ENCODE measurements at places on chromosomes 3 and 15.

DNA sequence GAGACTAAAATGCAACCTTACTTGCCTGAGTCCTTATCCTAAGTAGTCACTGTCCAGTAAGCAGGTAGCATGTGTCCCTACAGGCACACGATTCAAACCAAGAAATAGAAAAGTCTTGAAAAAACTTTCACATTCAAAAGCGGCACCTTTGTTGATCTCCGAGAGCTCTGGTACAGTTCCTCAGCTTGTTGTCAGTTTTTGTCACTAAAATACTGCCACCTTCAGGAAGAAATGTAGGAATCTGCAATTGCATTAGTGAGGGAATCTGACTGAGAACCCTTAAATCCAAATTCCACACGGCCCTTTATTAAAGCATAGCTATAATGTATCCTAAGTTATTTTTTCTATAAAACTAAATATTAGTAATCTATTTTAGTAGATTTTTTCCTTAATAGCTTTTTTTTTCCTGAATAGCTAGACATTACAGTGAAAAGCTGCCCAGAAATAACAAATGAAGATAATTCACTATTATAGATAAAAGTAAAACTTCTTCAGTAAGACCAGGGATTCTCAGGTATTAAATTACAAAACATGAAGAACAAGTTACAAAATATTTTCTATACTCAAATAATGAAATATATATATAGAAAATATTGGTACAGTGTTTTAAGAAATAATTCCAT is 44.0 kb downstream of the CCDC54 start:
- peak; percentile 79 for DNase-seq

- DNase-seq: peak; percentile 92
Observed at GRCh38 chr3:143507735-143508580, 340.3 kb downstream of the SLC9A9 start.

- no peak for DNase-seq
Observed at GRCh38 chr3:176927280-176927679, 270.0 kb downstream of the TBL1XR1 start.

GRCh38 chr15:78831229-78832207 is 20.3 kb upstream of the ADAMTS7 start:
- no peak for DNase-seq

DNA sequence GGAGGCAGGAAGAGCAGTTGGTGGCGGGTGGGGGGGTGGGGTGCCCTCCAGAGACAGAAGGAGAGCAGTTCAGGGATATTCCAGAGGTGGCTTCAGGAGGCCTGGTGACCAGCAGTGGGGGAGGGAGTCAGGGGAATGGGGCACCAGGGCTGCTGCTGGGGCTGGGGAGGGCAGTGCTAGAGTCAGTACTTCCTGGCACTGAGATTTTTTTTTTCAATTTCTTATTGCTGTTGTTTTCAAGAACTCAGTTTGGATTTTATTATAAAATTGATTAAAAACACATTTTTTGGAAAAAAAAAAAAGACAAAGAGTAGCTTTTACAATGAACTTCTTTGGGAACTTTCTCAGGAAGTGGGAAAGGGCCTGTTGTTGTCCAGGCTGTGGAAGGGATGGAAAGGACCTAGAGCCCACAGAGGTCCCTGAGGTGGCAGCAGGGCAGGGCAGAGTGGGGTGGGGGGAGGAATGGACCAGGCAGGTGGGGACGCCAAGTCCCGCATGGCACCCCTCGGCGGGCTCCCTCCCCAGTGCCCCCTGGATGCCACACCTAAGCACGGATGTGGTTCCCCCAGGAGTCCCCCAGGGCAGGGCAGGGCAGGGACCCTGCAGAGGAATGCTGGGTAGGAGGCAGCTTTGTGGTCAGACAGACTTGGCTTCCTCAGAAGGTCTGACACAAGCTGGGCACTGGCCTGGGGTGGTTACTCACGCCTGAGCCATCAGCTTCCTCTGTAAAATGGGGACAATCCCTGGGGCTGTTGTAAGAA is 8.5 kb upstream of the ANPEP start:
- peak; percentile 82 for DNase-seq

GRCh38 chr3:72190050-72190449 is 405.1 kb upstream of the PROK2 start:
- DNase-seq: no peak

GRCh38 chr3:12229146-12229851 is 59.6 kb upstream of the PPARG start:
- no peak for DNase-seq

GRCh38 chr3:186185194-186185787 is 76.4 kb upstream of the ETV5 start:
- DNase-seq: no peak

- DNase-seq: no peak
Observed at GRCh38 chr15:87733541-87733941, 523.0 kb downstream of the NTRK3 start.

- DNase-seq: no peak
Observed at GRCh38 chr3:42670670-42671069, 14.7 kb upstream of the KLHL40 start.

DNA sequence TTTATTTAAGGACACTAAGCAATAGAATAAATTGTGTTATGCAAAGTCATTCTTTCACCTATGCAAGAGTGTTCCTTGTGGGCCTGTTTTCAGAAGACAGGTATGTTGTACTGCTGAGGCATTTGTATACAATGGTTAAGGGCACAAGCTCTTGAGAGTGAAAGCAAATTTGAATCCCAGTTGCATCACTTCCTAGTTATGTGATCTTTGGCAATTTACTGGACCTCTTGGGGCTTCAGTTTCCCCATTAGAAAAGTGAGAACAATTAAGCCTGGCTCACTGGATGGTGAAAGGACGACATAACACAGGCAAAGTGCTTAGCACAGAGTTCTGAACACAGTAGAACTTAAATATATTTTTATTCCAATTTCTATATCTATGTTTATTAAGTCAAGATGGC is 117.4 kb downstream of the EFHB start:
- DNase-seq: no peak

GRCh38 chr3:99753268-99753975 is 64.2 kb upstream of the CMSS1 start:
- peak; percentile 88 for DNase-seq

- DNase-seq: no peak
Observed at GRCh38 chr3:27049792-27050191, 319.4 kb downstream of the NEK10 start.

DNA sequence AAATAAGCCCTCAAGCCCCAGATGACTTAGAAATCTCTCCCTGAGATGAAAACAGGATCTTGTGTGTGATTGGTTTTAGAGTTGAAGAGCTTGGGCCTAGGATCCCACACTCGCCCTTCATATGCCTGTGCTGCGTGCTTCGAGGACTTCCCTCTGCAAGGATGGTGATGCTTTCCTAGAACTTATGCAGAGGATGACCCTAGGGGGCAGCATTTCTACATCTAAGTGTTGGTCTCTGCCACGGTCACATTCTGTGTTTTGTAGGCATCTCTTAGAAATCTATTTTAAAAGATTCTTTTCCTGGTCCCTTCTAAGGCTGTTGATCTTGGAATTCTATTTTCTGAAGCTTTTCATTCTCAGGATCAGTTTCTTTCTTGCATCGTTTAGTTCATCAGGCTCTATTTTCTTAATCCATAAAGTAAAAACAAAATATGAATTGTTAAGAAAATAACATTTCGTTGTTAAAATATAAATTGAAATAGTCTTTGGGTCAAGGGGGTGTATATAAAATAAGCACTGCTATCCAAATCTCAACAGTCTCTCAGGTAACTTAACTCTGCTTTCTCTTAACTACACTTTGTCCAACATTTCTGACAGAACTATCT is 45.7 kb downstream of the WDR76 start:
- peak; percentile 81 for DNase-seq

DNA sequence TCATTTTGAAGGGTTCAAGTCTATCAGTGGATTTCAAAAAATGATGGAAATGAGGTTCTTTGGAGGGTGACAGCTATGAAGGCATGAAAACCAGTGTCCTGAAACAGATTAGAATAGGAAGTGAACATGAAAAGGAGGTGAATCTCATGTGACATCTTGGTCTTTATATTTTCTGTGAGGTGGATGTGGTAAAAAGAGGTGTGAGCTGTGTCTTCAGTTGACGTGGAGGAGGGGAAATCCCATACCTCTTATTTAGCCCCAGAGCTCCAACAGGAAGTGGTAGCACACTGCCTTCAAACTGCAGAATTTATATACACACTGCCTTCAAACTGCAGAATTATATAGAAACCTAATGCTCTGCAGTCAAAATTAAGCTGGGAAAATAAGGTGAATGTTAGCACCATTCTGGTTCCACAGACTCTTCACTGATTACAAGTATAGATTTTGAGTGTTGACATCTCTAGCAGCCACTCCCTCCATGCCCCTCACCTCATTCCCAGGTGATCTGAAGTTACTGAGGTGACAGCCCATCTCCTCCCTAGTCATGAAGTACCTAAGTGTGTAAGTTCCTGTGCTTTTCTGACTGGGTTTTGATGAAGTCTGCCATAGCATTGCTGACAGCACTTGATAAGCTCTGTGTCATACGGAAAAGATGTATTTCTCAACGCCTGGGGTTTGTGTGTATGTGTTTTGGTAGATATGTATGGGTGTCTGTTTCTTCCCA is 2.7 kb downstream of the RAB8B start:
- no peak for DNase-seq

GRCh38 chr15:59282515-59283337 is 76.1 kb downstream of the LDHAL6B start:
- DNase-seq: no peak

GRCh38 chr3:78791753-78792152 is 976.0 kb downstream of the ROBO1 start:
- no peak for DNase-seq

DNA sequence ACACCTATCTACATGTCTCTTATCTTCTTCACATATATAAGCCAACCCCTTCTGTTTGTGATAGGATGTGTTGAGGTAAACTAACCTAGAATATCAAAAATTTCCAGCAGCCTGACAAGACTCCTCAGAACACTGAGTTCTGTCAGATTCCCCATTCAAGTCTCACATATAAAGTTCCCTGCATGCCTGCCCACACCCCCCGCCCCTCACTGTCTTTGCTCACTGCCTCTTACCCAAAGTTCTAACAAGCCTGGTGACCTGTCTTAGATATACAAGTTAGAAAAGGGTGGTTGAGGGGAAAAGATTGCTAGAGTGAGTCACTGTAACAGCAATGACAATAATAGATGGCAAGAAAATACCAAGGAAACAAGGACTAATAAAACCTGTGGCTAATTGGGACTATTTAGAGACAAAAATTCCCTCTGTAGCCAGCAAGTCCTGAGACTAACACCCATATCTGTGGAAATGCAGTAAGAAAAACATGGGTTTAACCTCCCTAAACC is 40.1 kb downstream of the FBXO22 start:
- DNase-seq: peak; percentile 12

DNA sequence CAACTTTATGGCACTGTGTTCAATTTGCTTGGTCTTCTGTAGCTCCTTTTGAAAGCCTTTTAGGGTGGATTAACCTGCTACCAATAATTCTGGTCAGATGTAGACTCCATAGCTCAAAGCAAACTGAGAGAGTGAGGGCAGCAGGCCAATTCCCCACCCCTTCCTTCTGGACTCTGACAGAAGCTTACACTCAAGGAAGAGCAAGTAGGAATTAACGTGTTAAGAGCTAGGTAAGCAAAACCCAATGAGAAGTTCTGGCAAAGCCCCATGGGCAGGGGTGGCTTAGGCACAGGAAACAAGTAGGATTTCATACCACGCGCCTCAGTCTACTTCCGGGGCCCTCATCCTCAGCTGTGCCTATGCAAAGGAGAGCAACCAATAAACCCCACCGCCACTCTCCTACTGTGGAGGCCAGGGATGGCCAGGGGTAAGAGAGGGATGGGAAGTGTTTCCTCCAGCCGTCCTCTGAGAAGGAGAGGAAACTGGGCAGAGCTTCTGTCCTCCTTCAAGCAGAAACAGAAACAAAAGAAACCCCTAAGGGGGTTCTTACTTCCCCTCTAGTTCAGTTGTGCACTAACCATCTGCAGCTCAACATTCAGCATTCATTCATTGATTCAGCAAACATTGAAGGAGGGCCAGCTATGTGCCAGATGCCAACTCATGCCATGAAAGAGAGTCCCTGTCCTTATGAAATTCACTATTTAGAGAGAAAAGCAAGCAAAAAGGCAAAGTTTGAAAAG is 12.6 kb downstream of the CCR5 start:
- no peak for DNase-seq

DNA sequence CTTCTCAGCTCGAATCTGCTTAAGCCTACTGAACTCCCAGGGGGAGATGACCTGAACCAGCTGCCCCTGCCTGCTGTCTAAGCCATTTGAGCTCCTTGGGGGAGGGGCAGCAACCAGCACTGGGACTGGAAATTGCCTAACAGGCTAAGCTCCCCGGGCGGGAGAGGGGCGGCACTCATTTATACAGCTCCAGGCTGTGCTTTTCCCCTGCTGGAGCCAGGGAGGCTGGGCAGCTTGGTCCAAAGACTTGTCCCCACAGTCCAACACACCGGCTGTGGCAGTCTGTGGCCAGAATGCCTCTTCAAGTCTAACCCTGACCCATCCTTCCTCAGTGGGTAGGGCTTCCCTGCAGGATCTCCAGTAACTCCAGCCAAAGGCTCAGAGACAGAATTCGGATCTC is 1241.5 kb downstream of the ROBO2 start:
- DNase-seq: no peak

- DNase-seq: no peak
Observed at GRCh38 chr3:82973791-82974190, 1212.3 kb upstream of the GBE1 start.

- DNase-seq: peak; percentile 57
Observed at GRCh38 chr3:175729466-175729865, 870.3 kb downstream of the NAALADL2 start.

GRCh38 chr3:195246581-195246995 is 24.4 kb downstream of the XXYLT1 start:
- DNase-seq: no peak

- no peak for DNase-seq
Observed at GRCh38 chr3:14332392-14332791, 70.0 kb upstream of the SLC6A6 start.

DNA sequence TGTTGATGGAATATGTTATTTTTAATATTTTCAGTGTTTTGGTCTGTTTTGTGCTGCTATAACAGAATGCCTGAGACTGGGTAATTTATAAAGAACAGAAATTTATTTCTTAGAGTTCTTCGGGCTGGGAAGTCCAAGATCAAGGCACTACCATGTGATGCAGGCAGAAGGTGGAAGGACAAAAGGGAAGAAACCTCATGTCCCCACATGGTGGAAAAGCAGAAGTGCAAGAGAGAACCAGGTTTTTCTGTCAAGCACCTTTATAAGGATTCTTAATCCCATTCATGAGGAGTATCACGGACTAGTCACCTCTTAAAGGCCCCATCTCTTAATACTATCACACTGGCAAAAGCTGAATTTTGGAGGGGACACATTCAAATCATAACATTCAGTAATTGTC is 57.9 kb upstream of the EPHB3 start:
- no peak for DNase-seq

- no peak for DNase-seq
Observed at GRCh38 chr15:40157778-40158447, 3.0 kb upstream of the BUB1B start.

DNA sequence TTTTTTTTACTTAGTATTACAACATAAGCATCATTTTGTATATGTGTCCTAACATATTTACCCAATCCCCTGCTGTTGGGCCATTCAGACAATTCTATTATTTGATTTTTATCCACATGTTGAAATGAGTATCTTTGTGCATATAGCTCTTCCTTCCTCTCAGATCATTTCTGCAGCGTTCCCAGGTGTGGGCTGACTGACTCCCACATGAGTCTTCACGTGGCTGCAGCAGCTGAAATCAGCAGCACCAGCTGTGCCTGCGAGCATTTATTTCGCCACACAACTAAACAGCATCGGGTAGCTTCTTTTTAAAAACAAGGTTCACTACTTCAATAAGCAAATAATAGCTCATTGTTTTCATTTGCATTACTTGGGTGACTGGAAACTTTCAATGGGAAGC is 44.5 kb upstream of the PDE8A start:
- DNase-seq: peak; percentile 30
